ENCODE measurements at places on chromosomes 5 and 9.

- DNase-seq, result no peak
Measured at GRCh38 chr5:43993634-43994351, 390.8 kb downstream of the NNT start.

GRCh38 chr9:126327006-126327713, 531 bp downstream of the MVB12B start:
- no peak for DNase-seq

DNA sequence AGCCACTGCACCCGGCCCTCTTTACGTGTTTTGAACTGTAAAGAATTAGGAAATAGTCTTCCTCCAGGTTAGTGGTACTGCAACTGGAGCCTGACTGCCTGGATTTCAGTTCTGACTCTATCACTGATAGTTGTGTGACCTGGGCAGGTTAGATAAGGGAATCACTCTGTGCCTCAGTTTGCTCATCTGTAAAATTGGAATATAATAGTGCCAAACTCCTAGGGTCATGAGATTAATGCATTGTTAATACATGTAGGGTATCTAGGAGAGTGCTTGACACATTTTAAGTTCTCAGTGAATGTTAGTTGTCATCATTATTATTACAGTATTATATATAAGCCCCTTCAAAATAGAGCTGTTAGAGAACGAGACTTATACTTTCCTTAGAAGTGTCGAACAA, 72.5 kb upstream of the FSD1L start:
- no peak for DNase-seq

- DNase-seq, result no peak
Measured at GRCh38 chr5:11455505-11455904, 448.7 kb downstream of the CTNND2 start.

GRCh38 chr5:16618138-16618897, 1.5 kb upstream of the RETREG1 start:
- no peak for DNase-seq

DNA sequence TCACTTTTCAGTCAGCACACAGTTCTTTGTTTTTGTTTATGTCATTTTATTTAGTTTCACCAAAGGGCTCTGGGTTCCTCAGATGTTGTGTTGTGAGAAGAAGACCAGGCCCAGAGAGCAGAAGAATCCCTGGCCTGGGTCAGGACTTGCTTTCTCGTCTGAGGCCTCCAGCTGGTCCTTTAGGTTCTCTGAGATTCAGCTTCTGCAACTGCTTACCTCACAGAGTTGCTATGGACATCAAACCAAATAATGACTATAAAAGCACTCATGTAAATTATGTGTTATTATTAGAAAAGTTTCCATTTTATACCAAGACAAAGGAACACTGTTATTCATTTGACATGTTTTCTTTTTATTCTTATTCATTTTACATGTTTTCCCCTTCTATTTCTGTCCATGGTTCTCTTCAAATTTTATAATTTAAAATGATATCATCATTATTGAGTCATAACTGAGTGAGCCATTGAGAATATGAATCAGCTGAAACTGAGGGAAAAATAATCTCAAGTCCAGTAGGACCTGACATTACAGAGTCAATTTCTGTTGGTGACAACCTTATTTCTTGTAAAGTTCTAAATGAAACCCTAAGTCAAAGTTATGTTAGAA, 44.0 kb upstream of the GLRX start:
- DNase-seq, result peak; percentile 58

DNA sequence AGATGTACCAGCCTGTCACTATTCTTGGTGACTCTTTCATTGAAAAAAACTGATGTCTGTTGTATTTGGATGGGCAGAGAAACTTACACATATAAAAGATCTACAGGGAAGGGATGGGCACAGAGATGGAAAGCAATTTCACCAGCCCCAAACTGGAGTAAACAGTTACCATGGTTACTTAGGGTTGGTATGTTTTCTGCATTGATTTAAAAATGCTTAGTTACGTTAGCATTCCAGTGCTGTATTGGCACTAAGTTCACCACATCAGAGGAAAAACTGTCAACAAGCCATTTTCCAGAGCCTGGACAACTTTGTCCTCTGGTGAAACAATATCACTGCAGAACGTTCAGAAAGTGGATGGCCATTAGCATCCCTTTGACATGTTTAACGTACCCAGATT, 28.0 kb downstream of the MARCHF3 start:
- peak; percentile 81 for DNase-seq

DNA sequence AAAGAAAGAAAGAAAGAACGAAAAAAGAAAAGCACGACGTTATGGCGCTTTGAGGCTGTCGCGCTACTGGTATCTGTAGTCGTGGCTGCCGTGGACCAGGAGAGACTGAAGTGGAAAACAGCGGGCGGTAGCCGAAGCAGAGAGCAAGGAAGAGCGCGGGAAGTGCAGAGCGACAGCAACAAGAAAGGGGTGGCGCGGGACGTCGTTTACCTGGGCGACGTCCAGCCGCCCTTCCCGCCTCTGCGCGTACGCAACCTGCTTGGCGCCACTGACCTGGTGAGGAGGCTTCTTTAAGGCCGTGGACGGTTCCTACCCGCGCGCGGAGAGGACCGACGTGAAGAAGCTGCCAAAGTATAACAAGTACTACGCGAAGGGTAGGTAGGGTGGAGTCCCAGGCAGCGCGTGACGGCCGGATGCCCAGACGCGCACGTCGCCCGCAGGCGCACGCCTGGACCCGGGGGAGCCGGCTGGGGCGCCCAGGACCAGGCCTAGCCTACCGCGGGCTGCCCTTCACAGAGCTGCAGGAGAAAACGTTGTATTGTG, 15.4 kb downstream of the CCL28 start:
- no peak for DNase-seq

DNA sequence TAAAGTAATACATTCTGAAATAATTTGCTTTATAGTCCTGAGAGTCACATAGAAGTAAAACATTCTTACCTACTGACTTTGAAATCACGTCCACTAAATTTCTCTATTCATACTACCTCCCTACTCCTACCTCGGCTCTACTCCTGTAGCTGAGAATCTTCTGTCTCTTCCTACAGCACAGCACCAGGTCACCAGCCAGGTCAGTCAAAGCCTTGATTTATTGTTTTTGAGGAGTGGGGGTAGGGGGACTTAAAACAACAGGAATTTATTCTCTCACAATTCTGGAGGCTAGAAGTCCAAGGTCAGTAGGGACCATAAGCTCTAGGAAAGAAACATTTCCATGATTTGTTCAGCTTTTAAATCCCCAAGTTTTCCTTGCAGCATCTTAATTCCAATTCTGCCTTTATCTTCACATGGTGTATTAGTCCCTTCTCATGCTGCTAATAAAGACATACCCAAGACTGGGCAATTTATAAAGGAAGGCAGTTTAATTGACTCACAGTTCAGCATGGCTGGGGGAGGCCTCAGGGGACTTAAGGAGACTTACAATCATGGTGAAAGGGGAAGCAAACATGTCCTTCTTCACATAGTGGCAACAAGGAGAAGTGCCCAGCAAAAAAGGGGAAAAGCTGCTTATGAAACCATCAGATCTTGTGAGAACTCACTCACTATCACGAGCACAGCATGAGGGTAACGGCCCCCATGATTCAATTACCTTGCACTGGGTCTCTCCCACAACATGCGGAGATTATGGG, 49.6 kb upstream of the CCNG1 start:
- no peak for DNase-seq

DNA sequence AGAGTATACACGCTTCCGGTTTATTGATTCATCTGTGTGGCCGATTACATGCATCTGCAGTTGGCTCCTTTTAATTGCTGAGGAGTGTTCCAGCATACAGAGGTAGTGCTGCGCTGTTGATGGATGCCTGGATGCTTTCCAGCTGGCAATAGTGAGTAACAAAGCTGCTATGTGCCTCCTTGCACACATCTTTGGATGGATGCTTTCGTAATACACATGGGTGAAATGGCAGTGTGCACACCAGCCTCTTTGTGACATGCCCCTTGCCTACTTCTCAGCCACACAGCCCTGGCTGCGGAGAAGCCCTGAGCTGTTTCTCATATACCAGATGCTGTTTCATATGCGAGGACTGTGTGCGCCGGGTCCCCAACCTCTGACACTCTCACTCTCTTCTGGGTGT, 151.0 kb downstream of the GADD45G start:
- peak; percentile 77 for DNase-seq
